ENCODE measurements at places on chromosomes 5 and 9. TPM values are rescaled to one million over a fixed set of nuclear protein-coding genes. Genes with fewer than 3 reads are reported as not detected.

NPDC1 gene
- total RNA-seq: 23.8 TPM

AGTPBP1 gene
- total RNA-seq: 20.3 TPM

NDOR1 gene
- total RNA-seq: 8.6 TPM

MRRF gene
- total RNA-seq: 40.0 TPM

ANKRD34B gene
- not detected for total RNA-seq

SMIM27 gene
- 1.9 TPM for total RNA-seq

OR2V1 gene
- not detected for total RNA-seq

ZBED3 gene
- total RNA-seq: 0.90 TPM

Data from fibroblast of the aortic adventitia (primary cell).